Effector memory CD4-positive, alpha-beta T cell (primary cell): ENCODE measurements at places on chromosomes 11 and 22.

DNA sequence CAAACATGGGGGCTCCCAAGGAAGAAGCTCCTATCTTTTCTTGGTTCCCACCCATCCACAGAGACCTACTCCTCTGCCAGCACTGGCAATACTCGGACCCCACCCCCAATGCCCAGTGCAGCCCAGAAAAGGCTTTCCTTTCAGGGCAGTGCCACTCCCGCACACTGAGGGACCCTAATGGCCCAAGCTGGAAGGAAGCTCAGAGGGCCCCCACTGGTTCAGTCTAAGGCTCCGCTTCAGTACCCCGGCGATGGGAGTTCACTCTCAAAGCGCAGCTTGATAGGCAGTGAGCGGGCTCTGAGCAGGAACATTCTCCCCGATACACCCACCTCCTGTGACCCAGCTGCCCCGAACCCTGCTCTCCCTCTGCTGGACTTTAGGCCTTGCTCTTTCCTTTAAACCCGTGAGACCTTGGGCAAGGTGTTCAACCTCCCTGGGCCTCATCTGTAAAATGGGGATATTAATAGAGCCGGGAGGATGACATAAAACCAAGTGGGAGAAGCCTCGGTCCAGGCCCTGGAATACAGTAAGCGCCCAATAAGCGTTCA lies 48.4 kb downstream of the CHRDL2 start:
- H3K27me3 ChIP-seq, result peaks cover 6% of the 10 kb centered on the region
- no peaks in the 10 kb centered on the region for H3K4me1 ChIP-seq
- no peaks in the 10 kb centered on the region for H3K36me3 ChIP-seq
- H3K27ac ChIP-seq, result no peak overlapping the region

GRCh38 chr22:29306835-29307595 lies 565 bp downstream of the GAS2L1 start:
- no peaks in the 10 kb centered on the region for H3K27me3 ChIP-seq
- peak overlapping the region; percentile 21 for H3K27ac ChIP-seq
- peak overlapping the region; percentile 73 for H3K4me3 ChIP-seq
- peaks cover 31% of the 10 kb centered on the region for H3K4me1 ChIP-seq

DNA sequence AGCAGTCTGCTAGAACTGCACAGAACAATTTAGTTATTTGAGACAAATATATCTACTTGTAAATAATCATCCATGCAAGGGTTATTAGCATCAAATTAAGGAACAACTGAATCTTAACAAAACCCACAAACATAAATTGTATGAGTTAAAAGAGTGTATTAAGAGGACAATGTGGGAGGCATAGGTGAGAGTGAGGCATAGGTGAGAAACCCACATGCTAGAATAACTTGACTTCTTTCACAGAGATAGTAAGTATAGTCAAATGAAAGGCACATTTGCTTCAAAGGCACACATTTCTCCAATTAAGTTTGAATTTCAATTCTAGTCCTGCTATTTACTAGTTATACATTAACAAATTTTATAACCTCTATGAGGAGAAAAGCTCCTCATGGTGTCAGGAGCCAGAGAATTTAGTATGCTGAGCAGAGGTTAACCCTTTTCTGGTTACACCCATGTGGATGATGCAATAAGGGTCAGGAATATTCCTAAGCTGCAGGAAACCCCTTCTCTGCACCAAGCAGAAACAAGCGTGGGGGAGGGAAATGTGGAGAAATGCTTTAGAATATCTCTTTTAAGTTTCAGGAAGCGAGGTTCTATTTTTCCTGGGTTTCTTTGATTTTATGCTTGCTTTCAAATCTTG lies 264.2 kb downstream of the GRM5 start:
- no peak for DNase-seq
- no peaks in the 10 kb centered on the region for H3K4me1 ChIP-seq
- no peaks in the 10 kb centered on the region for H3K27me3 ChIP-seq
- H3K27ac ChIP-seq, result no peak overlapping the region

DNA sequence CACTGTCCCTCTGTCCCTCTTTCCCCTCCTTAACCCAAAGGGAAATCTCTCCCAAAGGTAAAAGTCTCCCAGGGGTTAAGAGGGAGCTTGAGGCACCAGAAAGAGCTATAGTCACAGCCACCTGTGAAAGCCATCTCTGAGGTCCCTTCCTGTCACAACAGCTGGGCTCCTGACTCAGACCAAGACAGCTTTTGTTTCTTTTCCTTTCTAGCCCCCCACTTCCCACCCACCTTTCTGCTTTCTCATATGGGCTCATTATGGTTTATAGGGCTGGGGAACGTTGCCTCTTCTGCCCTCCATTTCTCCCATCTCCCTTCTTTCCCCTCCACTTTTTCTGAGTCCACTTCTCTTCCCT lies 19.1 kb downstream of the MIF start:
- no peaks in the 10 kb centered on the region for H3K27me3 ChIP-seq
- H3K36me3 ChIP-seq, result no peaks in the 10 kb centered on the region
- DNase-seq, result no peak

DNA sequence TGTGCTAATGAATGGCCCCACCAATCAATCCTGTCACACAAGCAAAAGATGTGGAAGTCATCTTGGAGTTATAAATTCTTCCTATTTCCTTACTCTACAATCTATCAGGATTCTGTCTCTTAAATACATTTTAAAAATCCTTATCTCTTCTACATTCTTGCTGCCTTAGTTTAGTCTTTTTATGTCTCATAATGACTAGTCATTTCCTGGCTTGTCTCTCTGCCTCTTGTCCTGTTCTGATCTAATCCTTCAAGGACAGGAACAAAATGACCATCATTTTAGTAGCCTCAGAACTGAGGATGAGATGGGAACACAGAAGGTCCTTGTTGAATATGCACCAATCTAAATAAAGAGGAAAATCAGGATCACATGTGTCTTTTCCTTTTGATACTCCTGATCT lies 56.6 kb upstream of the LIN7C start:
- no peak for DNase-seq
- H3K27me3 ChIP-seq, result no peaks in the 10 kb centered on the region
- H3K36me3 ChIP-seq, result no peaks in the 10 kb centered on the region
- H3K4me3 ChIP-seq, result no peak overlapping the region
- no peak overlapping the region for H3K27ac ChIP-seq
- no peaks in the 10 kb centered on the region for H3K4me1 ChIP-seq

DNA sequence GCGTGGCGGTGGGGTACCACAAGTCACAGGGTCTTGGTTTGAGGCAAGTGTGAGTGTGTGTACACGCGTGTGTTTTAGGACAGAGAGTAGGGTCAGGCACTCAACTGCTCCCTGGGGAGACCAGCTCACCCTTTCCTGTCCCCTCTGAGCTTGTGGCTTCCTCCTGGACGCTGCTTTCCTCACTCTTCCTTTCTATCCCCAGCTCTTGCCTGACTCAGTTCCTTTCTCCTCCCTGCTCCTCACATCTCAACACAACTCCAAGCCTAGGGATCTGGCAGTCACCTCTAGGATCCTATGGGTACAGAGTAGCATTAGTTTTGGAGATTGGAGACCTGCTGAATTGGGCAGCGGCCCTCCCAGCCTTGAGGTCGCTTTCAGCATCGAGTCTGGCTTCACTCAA lies 4.1 kb downstream of the CLCF1 start:
- H3K27ac ChIP-seq, result no peak overlapping the region
- H3K4me1 ChIP-seq, result peaks cover 64% of the 10 kb centered on the region
- no peaks in the 10 kb centered on the region for H3K36me3 ChIP-seq
- no peak overlapping the region for H3K4me3 ChIP-seq

- H3K4me1 ChIP-seq, result no peaks in the 10 kb centered on the region
- DNase-seq, result no peak
- no peaks in the 10 kb centered on the region for H3K27me3 ChIP-seq
- H3K4me3 ChIP-seq, result no peak overlapping the region
- H3K27ac ChIP-seq, result no peak overlapping the region
- no peaks in the 10 kb centered on the region for H3K36me3 ChIP-seq
These were observed 44.9 kb upstream of the WNT11 start for GRCh38 chr11:76251226-76251575.

GRCh38 chr22:50481440-50482106 lies at the start of gene ADM2:
ADM2 (plus strand) TSS chr22:50481543; CDS start chr22:50481848, 305 bp downstream.
- H3K4me3 ChIP-seq, result peak within 1 kb of the TSS; percentile 57
- DNase-seq, result peak; percentile 60
- H3K36me3 ChIP-seq, result no peaks in the 10 kb centered on the region
- H3K27me3 ChIP-seq, result no peaks in the 10 kb centered on the region

DNA sequence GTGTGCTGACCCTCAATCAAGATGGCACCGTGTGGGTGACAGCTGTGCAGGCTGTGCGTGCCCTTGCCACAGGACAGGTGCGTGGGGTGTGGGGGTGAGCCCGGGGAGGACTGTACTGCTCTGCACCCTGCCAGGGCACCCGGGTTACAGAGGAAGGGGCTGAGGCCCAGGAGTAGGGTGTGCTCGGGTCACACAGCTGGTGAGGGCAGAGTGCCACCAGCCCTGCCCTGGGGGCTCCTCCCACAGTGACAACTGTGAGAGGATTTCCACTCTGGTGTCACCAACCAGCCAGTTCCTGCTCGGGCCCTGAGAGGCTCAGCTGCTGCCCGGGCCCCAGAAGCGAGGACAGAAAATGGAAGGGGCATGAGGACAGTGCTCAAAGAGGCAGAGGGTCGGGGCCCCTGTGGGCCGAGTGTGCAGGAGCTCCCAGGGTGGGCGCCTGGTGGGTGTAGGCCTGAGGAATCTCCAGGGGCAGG lies 20.5 kb downstream of the TRMU start:
- H3K27me3 ChIP-seq, result no peaks in the 10 kb centered on the region
- no peaks in the 10 kb centered on the region for H3K4me1 ChIP-seq
- no peak for DNase-seq
- H3K4me3 ChIP-seq, result no peak overlapping the region
- H3K36me3 ChIP-seq, result peaks cover 56% of the 10 kb centered on the region
- H3K27ac ChIP-seq, result no peak overlapping the region

DNA sequence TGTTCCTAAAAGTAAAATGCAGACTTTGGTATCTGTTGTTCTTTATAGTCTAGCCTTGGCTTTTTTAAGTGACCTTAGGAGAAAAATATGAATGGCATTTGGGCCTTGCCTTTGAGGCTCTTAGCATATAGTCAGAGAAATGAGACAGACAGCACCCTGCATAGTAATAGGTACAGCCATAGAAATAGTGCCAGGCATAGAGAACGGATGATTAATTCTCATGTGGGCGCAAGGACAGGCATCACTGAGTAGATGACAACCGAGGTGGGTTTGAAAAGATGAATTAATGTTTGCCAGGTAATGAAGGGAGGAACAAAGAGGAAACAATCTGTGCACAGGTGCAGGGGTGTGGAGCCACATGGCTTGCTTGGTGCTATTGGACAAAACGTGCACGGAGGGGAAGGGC lies 90.5 kb downstream of the BMAL1 start:
- no peak overlapping the region for H3K4me3 ChIP-seq
- no peak for DNase-seq
- no peaks in the 10 kb centered on the region for H3K27me3 ChIP-seq
- H3K36me3 ChIP-seq, result peaks cover 93% of the 10 kb centered on the region

- H3K4me1 ChIP-seq, result no peaks in the 10 kb centered on the region
- no peak for DNase-seq
- H3K36me3 ChIP-seq, result no peaks in the 10 kb centered on the region
- no peaks in the 10 kb centered on the region for H3K27me3 ChIP-seq
- H3K27ac ChIP-seq, result no peak overlapping the region
These were observed 103.8 kb upstream of the CHORDC1 start for GRCh38 chr11:90326647-90327046.

DNA sequence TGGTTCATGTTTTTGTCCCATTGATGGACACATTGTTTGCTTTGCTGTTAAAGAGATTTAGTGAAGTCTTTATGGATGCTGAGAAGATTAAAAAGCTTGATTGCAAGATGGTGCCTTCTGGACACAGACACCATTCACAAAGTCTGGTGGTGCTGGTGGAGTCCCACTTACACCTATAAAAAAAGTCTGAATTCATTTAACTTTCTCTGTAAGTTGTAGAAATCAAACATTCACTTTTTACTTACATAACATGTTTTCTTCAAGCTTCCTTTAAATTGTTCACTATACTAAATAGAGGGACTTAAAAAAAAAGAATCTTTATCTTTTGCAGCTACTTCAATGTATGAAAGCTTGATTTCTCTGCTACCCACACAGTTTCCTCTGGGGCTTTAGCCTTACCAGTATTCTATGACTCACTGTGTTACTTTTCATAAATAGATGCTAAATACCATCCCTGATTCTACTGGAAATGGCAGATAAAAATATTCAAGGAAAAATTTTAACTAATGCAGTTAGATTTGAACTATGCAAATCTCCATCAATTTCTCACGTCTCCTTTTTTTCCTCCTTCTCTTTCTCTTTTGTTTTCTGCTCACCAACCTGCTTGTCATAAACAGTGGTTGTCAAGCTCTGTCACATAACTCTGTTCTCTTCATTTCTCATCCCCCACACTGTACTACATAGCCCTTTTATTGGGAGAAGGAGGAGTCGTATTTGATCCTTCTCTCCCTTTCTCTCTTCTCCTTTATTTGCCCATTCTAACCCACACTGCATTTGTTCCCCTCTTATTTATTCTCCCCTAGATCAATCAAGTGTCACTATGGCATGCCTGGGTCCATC lies 89.7 kb downstream of the FAM76B start:
- peaks cover 33% of the 10 kb centered on the region for H3K4me1 ChIP-seq
- H3K36me3 ChIP-seq, result no peaks in the 10 kb centered on the region
- H3K4me3 ChIP-seq, result peak overlapping the region; percentile 30
- no peak for DNase-seq
- H3K27ac ChIP-seq, result peak overlapping the region; percentile 86

- H3K36me3 ChIP-seq, result no peaks in the 10 kb centered on the region
- H3K27me3 ChIP-seq, result no peaks in the 10 kb centered on the region
- no peak within 1 kb of the TSS for H3K4me3 ChIP-seq
- H3K4me1 ChIP-seq, result peaks cover 2% of the 10 kb centered on the region
These were observed at the start of gene PDGFD for GRCh38 chr11:104164028-104164520. PDGFD (minus strand) TSS chr11:104164147.

- no peaks in the 10 kb centered on the region for H3K36me3 ChIP-seq
- no peak overlapping the region for H3K4me3 ChIP-seq
- H3K4me1 ChIP-seq, result no peaks in the 10 kb centered on the region
These were observed 60.4 kb upstream of the HSPA8 start for GRCh38 chr11:123122341-123122740.

DNA sequence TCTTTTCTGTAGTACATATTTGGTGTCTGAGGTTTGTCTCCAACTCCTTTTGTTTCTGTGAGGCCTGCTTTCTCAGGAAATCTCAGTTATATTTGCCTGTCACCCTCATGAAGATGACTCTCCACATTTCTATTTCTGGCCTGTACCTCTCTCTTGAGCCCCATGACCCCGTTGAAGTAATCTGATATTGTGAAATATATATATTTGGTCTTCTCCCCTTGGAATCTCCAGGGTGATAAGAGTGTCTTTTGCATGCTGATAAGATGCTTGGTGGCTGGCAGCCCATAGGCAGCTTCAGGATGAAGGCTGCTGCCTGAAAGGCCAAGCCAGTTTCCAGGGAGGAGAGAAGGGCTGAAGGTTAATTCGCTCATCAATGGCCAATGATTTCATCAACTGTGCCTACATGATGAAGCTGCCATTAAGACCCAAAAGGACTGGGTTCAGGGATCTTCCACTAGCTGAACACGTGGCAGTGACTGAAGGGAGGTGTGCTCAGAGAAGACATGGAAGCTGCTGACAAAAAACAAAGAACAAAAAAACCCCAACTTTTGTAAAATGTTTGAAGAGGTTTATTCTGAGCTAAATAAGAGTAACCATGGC lies 67.4 kb downstream of the MICAL2 start:
- H3K27me3 ChIP-seq, result no peaks in the 10 kb centered on the region
- no peak for DNase-seq
- H3K4me1 ChIP-seq, result no peaks in the 10 kb centered on the region
- H3K27ac ChIP-seq, result no peak overlapping the region
- H3K4me3 ChIP-seq, result no peak overlapping the region

GRCh38 chr11:17543574-17544180 lies 539 bp downstream of the USH1C start:
- H3K36me3 ChIP-seq, result no peaks in the 10 kb centered on the region
- peaks cover 5% of the 10 kb centered on the region for H3K27me3 ChIP-seq
- H3K4me1 ChIP-seq, result no peaks in the 10 kb centered on the region
- DNase-seq, result no peak

- no peak overlapping the region for H3K4me3 ChIP-seq
- H3K27me3 ChIP-seq, result no peaks in the 10 kb centered on the region
- H3K27ac ChIP-seq, result no peak overlapping the region
These were observed 95.7 kb downstream of the OSBP2 start for GRCh38 chr22:30790366-30790765.

GRCh38 chr22:35804421-35804820 lies 86.7 kb downstream of the APOL5 start:
- H3K4me3 ChIP-seq, result no peak overlapping the region
- H3K36me3 ChIP-seq, result no peaks in the 10 kb centered on the region
